ENCODE measurements at places on chromosomes 2 and 18.
A peak's percentile ranks its signal among the peaks of the same experiment; 100 is the strongest.

- DNase-seq, result no peak
These were observed 28.8 kb upstream of the WDR75 start for GRCh38 chr2:189412330-189412953.

DNA sequence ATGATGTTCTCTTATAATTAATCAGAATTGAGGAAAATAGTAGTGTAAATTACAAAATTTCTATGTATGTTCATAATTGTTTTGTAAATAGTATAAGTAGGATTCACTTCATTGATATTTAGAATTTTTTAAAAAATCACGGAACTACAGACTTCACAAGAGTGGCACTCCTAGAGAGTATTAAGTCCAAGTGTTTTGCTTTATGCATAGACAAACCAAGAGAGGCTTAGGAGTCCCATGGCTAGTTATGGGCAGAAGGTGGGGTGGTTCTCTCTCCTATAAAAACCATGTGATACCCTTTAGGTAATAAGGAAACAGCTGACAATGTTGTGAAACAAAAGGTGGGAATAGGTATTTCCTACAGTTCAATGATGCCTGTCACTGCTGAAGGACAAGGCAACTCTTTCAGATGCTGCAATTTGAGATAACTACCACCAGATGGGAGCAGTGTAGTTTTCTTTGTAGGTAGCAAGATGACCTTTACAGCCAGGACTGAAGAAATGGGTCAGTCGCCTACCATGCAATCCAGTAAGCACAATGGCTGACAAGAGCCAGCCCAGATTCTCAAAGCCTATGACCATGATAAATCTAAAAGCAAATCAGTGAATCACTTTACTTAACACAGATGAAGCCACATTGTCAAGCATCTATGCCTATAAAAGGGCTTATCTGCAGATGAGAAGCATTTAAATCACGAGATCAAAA is 83.9 kb downstream of the AAK1 start:
- no peak for DNase-seq

DNA sequence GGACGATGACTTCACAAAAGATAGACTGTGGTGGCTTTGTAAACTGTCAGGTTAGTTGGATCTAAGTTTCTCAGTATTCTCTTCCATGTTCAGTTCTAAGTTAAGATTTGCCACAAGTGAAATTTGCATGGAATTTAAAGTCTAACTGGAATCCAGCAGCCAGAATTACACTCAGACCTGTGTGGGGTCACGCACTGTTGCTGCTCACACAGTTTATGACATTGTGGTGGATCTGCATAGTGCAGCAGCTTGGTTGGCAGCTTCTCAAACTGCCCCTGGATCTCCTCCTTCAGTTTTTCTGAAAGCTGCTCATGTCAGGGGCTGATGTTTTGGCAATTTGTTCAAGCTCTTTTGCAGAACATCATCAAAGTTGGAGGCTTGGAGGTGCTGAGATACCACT is 228.1 kb upstream of the KCNJ3 start:
- DNase-seq, result no peak

DNA sequence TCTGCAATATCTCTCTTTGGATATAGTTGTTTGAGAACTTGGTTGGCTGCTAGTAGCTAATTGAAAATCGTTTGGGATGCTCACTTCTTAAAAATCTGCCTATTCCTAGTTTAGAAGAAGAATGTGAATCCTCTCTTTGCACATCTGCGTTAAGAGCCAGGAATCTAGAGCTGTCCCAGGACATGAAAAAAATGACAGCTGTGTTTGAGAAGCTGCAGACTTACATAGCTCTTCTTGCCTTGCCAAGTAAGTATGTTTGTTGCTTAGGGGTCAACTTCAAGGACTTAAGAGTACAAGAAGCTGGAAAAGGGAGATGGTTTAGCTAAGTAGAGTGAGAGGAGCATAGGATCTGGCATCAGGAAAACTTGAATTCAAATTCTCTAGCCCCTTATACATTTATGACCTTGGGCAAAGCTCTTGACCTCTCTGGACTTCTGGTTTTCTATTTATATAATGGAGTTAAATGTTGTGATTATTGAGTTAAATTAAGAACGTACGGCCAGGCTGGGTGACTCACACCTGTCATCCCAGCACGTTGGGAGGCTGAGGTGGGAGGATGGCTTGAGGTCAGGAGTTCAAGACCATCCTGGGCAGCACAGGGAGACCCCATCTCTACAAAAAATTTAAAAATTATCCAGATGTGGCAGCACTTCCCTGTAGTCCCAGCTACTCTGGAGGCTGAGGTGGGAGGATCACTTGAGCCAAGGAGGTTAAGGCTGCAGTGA is 55.2 kb upstream of the STON1 start:
- no peak for DNase-seq

GRCh38 chr18:50280707-50281294 is 522 bp downstream of the MBD1 start:
- no peak for DNase-seq

DNA sequence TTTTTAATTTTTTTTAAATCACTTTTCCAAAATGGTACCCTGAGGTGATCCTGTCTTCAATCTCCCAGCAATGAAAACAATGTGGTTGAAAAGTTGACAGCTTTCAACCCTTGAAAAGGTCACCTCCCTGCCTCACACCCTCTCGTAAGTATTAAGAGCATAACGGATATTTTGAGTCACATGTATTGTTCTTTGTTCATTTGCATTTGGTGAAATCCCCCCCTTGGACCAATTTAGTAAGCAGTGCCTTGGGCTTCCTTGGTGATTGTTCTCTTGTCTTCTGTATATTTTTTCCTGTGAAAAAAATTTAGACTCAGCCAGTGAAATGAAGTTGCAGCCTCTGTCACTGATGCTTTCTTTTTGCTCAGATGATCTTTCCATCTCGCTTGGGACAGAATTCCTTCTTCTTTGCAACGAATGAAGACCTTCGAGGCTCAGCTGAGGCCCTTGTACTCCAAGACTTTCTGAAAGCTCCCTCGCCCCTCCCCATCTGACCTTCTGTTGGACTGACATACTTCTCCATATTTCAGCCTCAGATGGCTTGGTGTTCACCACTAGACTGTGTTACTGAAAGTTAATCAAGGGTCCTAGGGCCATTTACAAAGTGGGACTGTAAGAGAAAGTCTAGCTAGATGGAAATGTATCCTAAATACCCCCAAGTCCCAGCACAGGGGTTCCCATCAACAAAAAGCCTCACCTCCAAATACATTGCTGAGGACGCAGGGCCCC is 158.4 kb downstream of the BCL2 start:
- DNase-seq, result peak; percentile 16

Measured in NK-92 treated with Interleukin-12 subunit alpha and Interleukin-12 subunit beta, amount 100 ng/mL, for 24 hours (cell line).